Left kidney (tissue), 8 donors: ENCODE measurements at places on chromosomes 1 and 21.

- DNase-seq = no peak
Measured at GRCh38 chr1:51517361-51518032, 1.6 kb downstream of the EPS15 start.

DNA sequence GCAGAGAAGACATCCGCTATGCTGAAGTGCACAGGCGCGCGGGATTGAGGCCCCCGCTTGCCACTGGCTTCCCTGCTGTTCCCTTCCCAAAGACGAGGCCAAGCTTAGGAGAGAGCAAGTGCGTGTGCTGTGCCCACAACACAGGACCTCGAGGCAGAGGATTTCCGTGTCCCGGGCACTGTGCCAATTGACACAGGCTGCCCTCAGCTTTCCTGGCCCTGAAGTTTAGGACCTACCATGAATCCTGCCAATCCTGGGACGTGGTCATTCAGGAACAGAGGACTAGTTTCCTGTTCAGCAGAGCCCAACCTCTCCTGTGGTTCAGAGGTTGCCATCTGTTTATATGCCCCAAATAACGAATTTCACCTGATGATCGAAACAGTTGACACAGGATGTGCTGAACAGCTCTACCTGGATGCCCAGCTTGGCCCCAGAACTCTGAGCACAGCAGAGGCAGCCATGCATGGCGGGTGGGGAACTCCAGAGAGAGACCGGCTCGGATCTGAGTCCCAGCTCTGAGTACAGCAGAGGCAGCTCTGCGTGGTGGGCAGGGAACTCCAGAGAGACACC is 22.0 kb downstream of the SLC37A1 start:
- no peak for DNase-seq

- no peak for DNase-seq
Measured at GRCh38 chr1:202806845-202807450, 1.3 kb downstream of the KDM5B start.

DNA sequence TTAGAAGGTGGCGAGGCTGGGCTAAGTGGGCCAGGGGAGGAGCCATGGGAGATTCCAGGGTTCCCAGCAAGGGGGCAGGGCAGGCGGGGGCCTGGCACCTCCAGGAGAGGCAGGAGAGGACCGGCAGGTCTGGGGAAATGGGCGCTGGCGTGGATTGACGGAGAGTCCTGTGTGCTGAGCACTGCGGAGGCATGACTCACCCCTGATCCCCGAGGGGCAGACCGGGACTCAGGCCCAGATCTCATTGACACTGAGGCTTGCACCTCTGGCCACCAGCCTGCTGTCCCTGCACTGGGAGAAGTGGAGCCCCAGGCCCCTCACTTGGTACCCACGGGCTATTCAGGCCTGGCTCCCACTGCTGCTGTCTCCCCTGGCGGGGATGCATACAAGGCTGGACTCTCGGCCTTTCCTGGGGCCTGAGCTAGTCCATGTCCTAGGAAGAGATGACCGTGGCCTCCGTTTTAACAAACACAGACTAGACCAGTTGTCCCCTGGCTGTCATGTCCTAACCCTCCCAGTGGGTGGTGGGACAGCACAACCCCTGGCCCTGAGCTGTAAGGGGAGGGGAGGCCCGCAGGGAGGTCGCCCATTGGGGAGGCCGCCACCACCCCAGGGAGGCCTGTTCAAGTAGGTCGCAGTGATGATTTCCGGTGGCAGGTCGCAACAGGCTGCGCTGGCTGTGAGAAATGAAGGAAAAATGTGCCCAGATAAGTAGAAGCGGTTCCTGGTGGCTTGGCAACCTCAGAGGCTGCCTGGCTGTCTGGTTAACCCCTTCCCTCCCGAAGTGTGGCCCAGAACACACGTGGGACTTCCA is 39.7 kb downstream of the RIPK4 start:
- no peak for DNase-seq

- DNase-seq = no peak
Measured at GRCh38 chr1:154198756-154199562, 7.1 kb upstream of the TPM3 start.

GRCh38 chr1:108000620-108001111 is 35.7 kb upstream of the VAV3 start:
- DNase-seq = peak; percentile 58

GRCh38 chr1:3332043-3332442 is 122.4 kb upstream of the ARHGEF16 start:
- no peak for DNase-seq

DNA sequence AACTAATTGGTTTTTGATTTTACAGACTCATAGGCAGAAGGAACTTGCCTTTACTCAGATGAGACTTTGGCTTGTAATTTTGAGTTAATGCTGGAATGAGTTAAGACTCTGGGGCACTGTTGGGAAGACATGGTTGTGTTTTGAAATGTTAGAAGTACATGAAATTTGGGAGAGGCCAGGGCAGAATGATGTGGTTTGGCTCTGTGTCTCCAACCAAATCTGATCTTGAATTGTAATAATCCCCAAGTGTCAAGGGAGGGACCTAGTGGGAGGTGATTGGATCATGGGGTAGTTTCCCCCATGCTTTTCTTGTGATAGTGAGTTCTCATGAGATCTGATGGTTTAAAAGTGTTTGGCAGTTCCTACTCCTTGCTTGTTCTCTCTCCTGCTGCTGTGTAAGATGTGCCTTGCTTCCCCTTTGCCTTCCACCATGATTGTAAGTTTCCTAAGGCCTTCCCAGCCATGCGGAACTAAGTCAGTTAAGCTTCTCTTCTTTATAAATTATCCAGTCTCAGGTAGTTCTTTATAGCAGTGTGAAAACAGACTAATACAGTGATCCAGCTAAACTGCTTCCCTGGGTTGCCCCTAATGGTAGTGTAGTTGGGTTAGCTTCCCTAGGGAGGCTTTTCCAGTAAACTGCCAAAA is 10.2 kb downstream of the CPT2 start:
- no peak for DNase-seq

GRCh38 chr1:60171801-60172200 is 98.2 kb upstream of the C1orf87 start:
- DNase-seq = no peak

DNA sequence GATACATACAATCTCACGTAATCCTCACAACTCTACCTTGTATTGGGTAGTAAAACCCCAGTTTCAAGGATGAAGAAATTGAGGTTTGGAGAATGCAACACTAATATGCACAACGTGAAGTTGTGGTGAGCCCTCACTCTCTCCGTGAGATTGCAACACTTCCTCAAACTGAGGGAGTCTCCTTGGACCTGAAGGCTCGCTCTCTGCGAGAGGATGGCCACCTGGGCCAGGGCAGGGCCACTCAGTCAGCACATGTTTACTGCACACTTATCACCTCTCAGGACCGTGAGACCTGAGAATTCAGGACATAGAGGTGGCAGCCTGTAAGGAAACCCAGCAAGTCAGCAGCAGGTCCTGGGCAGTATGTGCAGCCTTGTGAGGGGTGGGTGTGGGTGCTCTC is 8.7 kb downstream of the SH3BP5L start:
- no peak for DNase-seq
